ENCODE measurements at places on chromosomes 5 and 9. TPM values are rescaled to one million over a fixed set of nuclear protein-coding genes. Genes with fewer than 3 reads are reported as not detected.

PCDHGA6 gene
- total RNA-seq: 4.8 TPM

CCDC187 gene
- total RNA-seq: not detected

ADAMTS12 gene
- total RNA-seq: 10.7 TPM

CCL21 gene
- not detected for total RNA-seq

PCDHB4 gene
- total RNA-seq: 0.50 TPM

LHX3 gene
- not detected for total RNA-seq

FAM163B gene
- not detected for total RNA-seq

SGCD gene
- 67.5 TPM for total RNA-seq

PCDHA6 gene
- total RNA-seq: 3.6 TPM

IL5 gene
- not detected for total RNA-seq

CRB2 gene
- not detected for total RNA-seq

PKD2L2 gene
- 0.26 TPM for total RNA-seq

TAF7 gene
- total RNA-seq: 87.1 TPM

OR1Q1 gene
- not detected for total RNA-seq

SLC6A19 gene
- not detected for total RNA-seq

YIPF5 gene
- total RNA-seq: 83.2 TPM

DOCK8 gene
- under 0.01 TPM for total RNA-seq

RNF180 gene
- 2.8 TPM for total RNA-seq

MRPL50 gene
- 12.2 TPM for total RNA-seq

CDH12 gene
- not detected for total RNA-seq

TSLP gene
- total RNA-seq: 9.2 TPM

KCNN2 gene
- total RNA-seq: 0.50 TPM

GGTA1 gene
- total RNA-seq: under 0.01 TPM

PCDHB11 gene
- total RNA-seq: 0.77 TPM

TTC23L gene
- total RNA-seq: 0.33 TPM

SHISAL2B gene
- total RNA-seq: not detected

CTXN3 gene
- total RNA-seq: not detected

ENTREP1 gene
- total RNA-seq: under 0.01 TPM

C5orf22 gene
- total RNA-seq: 20.0 TPM

SIT1 gene
- not detected for total RNA-seq

STKLD1 gene
- total RNA-seq: 0.99 TPM

TSSK1B gene
- 0.50 TPM for total RNA-seq

REEP2 gene
- total RNA-seq: 14.4 TPM

CEP78 gene
- 10.0 TPM for total RNA-seq

CENPK gene
- 4.9 TPM for total RNA-seq

CDKN2A gene
- total RNA-seq: 10.8 TPM

C5orf52 gene
- not detected for total RNA-seq

TMEM161B gene
- 11.3 TPM for total RNA-seq

GABBR2 gene
- 0.33 TPM for total RNA-seq

CCL28 gene
- 2.8 TPM for total RNA-seq

GABRP gene
- not detected for total RNA-seq

CDHR2 gene
- total RNA-seq: under 0.01 TPM

PCDHB2 gene
- total RNA-seq: 4.6 TPM

ADRB2 gene
- total RNA-seq: 4.5 TPM

GADD45G gene
- total RNA-seq: 2.3 TPM

IER5L gene
- 71.5 TPM for total RNA-seq

VLDLR gene
- 26.3 TPM for total RNA-seq

CCDC183 gene
- 1.0 TPM for total RNA-seq

ISL1 gene
- not detected for total RNA-seq

B4GALT1 gene
- total RNA-seq: 24.1 TPM

HEMGN gene
- not detected for total RNA-seq

MZB1 gene
- total RNA-seq: not detected

Data from fibroblast of lung (primary cell).